SIG-M5 (cell line): ENCODE measurements at places on chromosomes 16 and 17.

DNA sequence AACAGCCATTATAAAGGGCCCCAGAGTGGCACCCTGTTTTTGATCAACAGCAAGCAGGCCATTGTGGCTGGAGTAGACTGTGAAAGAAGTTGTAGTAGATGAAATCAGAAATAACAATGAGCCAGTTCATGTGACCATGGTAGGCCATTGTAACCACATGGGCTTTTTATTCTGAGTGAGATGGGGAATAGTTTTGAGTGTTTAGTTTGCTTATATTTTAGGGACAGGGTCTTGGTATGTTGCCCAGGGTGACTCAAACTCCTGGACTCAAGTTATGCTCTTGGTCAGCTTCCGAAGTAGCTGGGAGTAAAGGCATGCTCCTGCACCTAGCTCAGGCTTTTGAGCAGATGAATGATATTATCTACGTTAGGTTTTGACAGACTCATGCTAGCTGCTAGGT lies 12.0 kb downstream of the CBFB start:
- no peak for DNase-seq

- DNase-seq = no peak
Measured at GRCh38 chr17:9646546-9646885, 1.2 kb downstream of the USP43 start.

DNA sequence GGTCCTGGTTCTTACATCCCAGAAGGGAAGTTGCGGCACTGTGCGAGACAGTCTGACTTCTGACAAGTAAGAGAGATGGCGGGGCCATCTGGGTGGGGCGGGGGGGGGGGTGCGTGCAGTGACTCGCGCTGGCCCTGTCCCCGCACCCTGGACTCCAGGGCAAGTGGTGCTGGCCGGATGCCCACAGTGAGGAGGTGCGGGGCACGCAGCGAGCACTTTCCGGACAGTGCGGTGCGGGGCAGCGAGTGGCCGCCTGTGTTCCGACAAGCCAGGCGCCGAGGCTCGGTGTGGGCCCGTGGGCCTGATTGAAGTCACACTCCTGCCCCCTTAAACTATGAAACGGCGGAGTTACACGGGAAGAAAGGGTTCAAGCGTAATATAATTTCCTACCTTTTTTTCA lies 106.4 kb downstream of the BANP start:
- no peak for DNase-seq

GRCh38 chr17:82007495-82008257 lies 15.0 kb downstream of the CENPX start:
- DNase-seq = no peak

DNA sequence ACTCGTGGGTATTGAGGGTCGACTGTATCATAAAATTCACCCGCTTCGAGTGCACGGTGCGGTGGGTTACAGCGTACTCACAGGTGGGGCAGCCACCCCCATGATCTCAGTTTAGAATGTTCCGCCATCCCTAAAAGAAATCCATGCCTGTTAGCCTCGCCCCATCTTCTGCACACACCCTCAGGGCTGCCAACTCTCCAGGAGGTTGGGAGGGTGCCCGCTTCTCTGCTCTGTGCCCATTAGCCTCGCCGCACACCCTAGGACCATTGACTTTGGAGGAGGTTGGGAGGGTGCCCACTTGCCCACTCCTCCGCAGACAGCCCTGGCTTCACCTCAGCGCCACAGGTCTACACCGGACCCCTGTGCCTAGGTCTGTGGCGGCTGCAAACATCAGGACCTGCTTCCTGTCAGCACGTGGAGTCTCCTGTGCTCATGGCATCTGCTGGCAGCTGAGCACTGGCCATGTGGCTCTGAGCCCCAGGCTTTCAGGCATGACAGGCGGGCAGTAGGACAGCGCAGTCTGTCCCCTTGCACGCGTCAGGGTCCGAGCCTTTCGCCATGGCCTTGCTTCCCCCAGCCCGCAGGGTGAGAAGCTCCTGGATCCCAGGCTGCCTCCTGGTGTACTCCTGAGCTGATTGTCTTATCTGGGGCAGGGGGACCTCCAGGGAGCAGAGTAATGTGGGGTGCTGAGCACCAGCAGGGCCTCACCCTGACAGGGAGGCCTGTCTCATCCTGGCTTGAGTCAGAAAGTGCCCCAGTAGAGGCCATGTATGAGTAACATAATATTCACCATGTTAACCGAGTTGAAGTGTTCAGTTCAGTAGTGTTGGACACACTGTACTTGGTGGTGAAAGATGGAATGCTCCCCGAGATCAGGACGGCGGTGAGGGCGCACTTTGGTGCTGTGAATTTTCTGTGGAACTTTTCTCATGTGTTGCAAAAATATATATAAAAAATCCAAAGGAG lies 21.9 kb downstream of the NME3 start:
- DNase-seq = no peak

DNA sequence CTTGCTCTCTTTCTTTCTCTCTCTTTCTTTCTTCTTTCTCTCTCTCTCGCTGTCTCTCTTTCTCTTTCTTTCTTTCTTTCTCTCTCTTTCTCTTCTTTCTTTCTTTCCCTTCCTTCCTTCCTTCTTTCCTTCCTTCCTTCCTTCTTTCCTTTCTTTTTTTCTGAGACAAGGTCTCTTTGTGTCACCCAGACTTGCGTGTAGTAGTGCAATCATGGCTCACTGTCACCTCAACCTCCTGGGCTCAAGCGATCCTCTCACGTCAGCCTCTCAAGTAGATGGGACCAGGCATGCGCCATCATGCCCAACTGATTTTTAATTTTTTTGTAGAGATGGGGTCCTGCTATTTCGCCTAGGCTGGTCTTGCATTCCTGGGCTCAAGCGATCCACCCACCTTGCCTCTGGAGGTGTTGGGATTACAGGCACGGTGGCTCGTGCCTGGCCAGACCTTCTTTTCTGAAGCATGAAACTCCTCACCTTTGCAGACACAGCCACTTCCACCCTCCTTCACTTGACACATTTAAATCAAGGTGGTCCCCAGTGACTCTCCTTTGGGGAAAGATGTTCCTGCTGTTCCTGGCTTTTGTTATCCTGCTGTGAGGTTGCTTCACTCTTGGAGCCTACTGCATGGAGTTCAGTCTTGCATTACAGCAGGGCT lies 26.8 kb upstream of the NKD1 start:
- no peak for DNase-seq

- no peak for DNase-seq
Measured at GRCh38 chr16:66088681-66089080, 277.8 kb upstream of the CDH5 start.

- DNase-seq = no peak
Measured at GRCh38 chr17:77493238-77493820, 352.6 kb downstream of the SEC14L1 start.

- no peak for DNase-seq
Measured at GRCh38 chr17:10513299-10514067, 4.9 kb downstream of the MYH1 start.

DNA sequence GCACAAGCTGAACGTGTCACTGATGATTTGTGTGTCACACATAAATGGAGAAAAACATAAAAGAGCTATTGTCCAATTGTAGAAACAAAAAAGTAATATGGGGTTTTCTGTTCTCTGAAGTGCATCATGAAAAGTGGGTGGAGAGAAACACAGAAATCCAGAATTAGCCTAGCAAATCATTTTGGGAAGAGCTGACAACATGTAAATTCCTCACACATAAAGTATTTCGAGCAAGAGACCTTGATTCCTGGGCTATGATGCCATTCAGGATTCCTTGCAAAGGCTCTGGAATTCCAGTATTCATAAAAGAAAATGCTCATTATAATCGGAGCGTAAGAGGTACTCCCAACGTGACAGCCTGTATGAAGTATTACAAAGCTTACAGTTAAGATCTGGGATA lies 1.1 kb downstream of the DCUN1D3 start:
- DNase-seq = no peak

DNA sequence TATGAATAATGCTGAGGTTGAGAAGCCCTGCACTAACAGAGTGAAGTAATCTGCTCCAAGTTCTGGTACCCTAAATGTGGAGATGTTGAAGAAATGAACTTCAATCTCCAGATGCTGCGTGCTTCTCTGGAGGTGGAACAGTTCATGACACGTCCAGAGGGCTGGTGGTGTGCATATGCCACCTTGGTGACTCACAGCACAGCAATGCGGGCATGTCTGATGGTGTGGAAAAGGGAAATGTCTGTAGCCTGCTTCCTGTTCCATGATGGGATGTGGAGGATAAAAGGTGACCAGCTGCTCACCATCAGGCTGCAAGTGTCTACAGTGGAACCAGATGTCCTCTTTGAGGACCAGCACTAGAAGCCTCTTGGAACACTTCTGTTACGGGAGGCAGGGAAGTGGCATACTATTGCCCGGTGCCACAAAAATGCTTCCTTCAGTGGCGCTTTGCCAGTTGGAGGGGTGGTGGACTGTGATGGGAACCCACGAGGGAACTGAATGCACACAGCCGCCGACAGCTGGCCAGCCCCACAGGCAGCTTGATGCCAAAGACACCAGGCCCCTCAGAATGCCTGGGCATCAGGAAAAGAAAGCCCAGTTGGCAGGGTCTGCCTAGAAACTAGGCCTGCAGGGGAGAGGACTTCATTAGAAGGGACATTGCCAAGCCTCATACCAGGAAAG lies 19.9 kb downstream of the SNX11 start:
- DNase-seq = no peak

DNA sequence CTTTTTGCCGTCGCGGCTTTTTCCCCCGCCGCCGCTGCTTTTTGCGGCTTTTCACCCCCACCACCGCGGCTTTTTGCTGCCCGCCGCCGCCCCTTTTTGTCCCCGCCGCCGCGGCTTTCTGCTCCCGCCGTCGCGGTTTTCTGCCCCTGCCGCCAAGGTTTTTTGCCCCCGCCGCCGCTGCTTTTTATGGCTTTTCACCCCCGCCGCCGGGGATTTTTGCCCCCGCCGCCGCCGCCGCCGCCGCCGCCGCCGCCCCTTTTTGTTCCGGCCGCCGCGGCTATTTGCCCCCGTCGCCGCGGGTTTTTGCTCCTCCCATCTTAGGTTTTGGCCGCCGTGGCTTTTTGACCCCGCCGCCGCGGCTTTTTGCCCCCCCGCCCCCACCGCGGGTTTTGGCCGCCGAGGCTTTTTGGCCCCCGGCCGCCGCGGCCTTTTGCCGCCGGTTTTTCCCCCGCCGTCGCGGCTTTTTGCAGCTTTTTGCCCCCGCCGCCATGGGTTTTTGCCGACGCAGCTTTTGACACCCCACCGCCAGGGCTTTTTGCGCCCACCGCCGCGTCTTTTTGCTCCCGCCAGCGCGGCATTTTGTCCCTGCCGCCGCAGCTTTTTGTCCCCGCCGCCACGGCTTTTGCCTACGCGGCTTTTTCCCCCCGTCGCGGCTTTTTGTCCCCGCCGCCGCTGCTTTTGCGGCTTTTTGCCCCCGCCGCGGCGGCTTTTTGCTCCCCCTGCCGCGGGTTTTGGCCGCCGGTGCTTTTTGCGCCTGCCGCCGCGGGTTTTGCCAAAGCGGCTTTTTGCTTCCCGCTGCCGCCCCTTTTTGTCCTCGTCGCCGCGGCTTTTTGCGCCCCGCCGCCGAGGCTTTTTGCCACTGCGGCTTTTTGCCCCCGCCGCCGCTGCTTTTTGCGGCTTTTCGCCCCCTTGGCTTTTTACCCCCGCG lies 519.4 kb upstream of the WSB1 start:
- DNase-seq = no peak

DNA sequence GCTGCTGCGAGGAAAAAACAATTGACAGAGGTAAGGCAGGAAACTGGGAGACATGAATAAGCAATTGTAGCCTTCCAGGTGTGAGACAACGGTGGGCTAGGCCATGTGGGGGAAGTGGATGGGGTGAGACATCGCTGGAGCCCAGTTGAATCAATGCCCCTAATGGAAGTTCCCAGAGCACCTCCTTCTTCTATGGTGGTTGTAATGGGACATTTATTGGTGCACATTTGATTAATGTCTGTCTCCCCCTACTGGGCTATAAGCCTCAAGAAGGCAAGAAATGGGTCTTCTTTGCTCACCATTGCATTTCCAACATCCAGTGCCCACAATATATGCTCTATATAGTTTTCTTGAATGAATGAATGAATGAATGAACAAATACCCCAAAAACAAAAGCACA lies 22.7 kb upstream of the CD300E start:
- DNase-seq = no peak

GRCh38 chr17:73600103-73600871 lies 44.0 kb downstream of the SDK2 start:
- DNase-seq = no peak

- DNase-seq = no peak
Measured at GRCh38 chr17:75439287-75439686, 17.1 kb upstream of the TMEM94 start.

- no peak for DNase-seq
Measured at GRCh38 chr16:69798466-69798865, 36.3 kb downstream of the WWP2 start.

GRCh38 chr17:82278786-82279391 lies 5.4 kb upstream of the CSNK1D start:
- DNase-seq = no peak

DNA sequence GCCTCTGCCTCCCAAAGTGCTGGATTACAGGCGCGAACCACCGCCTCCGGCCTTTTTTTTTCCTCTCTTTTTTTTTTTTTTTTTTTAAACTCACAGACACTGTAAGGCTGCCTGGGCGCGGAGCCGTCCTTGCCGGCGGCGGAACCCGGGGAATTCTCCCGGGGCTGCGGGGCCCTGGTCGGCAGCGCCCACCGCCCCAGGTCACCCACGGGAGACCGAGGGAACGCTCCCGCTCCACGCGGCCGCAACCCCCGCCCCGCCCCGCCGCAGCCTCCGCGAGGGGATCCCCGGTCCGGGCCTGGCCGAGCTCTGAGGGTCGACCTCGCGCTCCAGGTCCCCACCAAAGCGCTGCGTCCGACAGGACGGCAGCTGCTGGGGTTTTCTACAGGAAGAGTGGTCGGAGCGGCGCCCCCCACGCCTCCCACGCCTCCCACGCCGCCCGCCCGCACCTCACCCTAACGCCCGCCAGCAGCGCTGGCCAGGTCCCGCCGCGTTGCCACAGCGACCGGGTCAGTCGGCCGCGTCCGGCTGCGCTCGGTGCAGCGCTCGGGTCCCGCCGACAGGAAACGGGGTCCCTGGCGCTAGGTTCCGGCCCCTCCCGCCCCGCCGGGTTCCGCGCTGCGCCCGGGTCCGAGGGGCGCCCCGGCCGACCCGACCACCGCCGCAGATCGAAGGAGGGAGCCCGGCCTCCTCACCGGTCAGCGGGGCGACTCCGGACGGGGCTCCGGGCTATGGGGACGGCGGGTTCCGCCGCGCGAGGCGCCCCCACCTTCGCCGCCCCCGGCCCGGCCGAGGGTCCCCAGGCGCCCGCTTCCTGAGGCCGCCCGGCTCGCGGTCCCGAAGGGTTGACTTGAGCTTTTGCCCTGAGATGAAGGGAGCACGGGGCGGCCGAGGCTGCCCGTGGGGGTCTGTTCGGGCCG lies at the start of gene CCDC57:
Gene CCDC57 (minus strand): TSS at position 512 of the 920 bp plus-strand sequence. CDS start 10,898 bp downstream, outside the sequence.
- DNase-seq = no peak

DNA sequence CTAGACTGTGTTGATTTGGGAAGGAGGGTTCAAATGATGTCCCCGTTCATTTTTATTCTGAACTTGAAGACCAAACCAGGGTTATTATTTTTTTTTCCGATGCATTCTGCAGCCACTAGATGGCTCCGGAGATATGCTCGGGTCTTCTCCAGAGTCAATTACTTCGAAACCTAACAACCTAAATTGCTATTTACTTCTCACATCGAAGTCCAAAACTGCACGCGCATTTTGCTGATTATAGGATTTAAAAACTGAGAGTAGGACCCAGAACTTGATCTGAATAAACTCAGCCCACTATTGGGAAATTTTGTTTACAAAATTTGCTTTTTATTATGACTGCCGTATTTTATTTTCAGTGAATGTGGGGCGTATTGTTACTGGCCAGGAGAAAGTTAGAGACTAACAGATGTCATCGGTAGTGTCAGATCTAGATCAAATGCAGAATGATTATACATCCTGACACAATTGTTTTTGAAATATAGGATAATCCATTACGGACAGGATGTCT lies 263.8 kb downstream of the HS3ST3A1 start:
- no peak for DNase-seq

GRCh38 chr16:28538733-28539596 lies at the start of gene NUPR1:
Gene NUPR1 (minus strand): TSS chr16:28538974. CDS start chr16:28538907, 67 bp downstream.
- DNase-seq = no peak
